ENCODE measurements at places on chromosomes 5 and 9. TPM values are rescaled to one million over a fixed set of nuclear protein-coding genes. Genes with fewer than 3 reads are reported as not detected.

The ADCY2 gene
- not detected for total RNA-seq

The POU5F2 gene
- total RNA-seq, result 1.1 TPM

The CDC25C gene
- 7.5 TPM for total RNA-seq

The SPINK7 gene
- not detected for total RNA-seq

The BAAT gene
- not detected for total RNA-seq

The WDR70 gene
- 33.1 TPM for total RNA-seq

- no peak for DNase-seq
- H3K4me1 ChIP-seq, result no peaks in the 10 kb centered on the region
- H3K4me3 ChIP-seq, result no peak overlapping the region
- no peak overlapping the region for H3K27ac ChIP-seq
- no peaks in the 10 kb centered on the region for H3K27me3 ChIP-seq
- no peaks in the 10 kb centered on the region for H3K36me3 ChIP-seq
These were observed 341.7 kb downstream of the KIAA0825 start for GRCh38 chr5:94276751-94277150.

GRCh38 chr5:32836176-32836575 is 125.1 kb downstream of the NPR3 start:
- no peaks in the 10 kb centered on the region for H3K36me3 ChIP-seq
- H3K4me1 ChIP-seq, result peaks cover 13% of the 10 kb centered on the region
- peak; percentile 57 for DNase-seq
- no peak overlapping the region for H3K4me3 ChIP-seq
- no peak overlapping the region for H3K27ac ChIP-seq

DNA sequence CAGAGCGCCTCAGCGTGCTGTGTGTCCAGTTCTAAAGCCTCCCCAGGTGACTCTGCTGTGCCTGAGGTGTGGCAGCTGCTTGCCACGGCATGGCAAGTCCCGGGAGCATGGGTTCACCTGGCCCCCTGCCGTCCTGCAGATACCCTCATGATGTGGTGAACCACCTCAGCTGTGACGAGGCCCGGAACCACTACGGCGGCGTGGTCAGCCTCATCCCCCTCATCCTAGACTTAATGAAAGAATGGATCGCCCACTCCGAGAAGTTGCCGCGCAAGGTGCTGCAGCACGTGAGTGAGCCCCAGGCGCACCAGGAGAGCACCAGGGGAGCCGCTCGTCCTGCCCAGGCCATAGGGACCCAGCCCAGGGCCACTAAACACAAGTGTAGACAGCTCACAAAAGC is 9.5 kb downstream of the SPACA9 start:
- H3K4me3 ChIP-seq, result no peak overlapping the region
- no peak overlapping the region for H3K27ac ChIP-seq
- no peaks in the 10 kb centered on the region for H3K27me3 ChIP-seq
- no peak for DNase-seq

- no peaks in the 10 kb centered on the region for H3K27me3 ChIP-seq
- H3K4me3 ChIP-seq, result peak overlapping the region; percentile 93
- peaks cover 5% of the 10 kb centered on the region for H3K36me3 ChIP-seq
- DNase-seq, result no peak
- peak overlapping the region; percentile 15 for H3K27ac ChIP-seq
These were observed 1.4 kb downstream of the ITGA2 start for GRCh38 chr5:52990528-52990925.

GRCh38 chr5:16600946-16601345 is 15.9 kb downstream of the RETREG1 start:
- peaks cover 41% of the 10 kb centered on the region for H3K27me3 ChIP-seq
- no peak overlapping the region for H3K4me3 ChIP-seq
- no peak overlapping the region for H3K27ac ChIP-seq
- H3K36me3 ChIP-seq, result no peaks in the 10 kb centered on the region
- DNase-seq, result no peak
- no peaks in the 10 kb centered on the region for H3K4me1 ChIP-seq

GRCh38 chr5:108625654-108626053 is 122.0 kb upstream of the FER start:
- H3K4me1 ChIP-seq, result peaks cover 4% of the 10 kb centered on the region
- DNase-seq, result no peak
- H3K27ac ChIP-seq, result no peak overlapping the region
- no peaks in the 10 kb centered on the region for H3K27me3 ChIP-seq
- H3K36me3 ChIP-seq, result no peaks in the 10 kb centered on the region
- no peak overlapping the region for H3K4me3 ChIP-seq

GRCh38 chr9:401223-401622 is 186.6 kb downstream of the DOCK8 start:
- H3K4me3 ChIP-seq, result no peak overlapping the region
- H3K27me3 ChIP-seq, result no peaks in the 10 kb centered on the region
- no peak for DNase-seq
- H3K36me3 ChIP-seq, result no peaks in the 10 kb centered on the region

DNA sequence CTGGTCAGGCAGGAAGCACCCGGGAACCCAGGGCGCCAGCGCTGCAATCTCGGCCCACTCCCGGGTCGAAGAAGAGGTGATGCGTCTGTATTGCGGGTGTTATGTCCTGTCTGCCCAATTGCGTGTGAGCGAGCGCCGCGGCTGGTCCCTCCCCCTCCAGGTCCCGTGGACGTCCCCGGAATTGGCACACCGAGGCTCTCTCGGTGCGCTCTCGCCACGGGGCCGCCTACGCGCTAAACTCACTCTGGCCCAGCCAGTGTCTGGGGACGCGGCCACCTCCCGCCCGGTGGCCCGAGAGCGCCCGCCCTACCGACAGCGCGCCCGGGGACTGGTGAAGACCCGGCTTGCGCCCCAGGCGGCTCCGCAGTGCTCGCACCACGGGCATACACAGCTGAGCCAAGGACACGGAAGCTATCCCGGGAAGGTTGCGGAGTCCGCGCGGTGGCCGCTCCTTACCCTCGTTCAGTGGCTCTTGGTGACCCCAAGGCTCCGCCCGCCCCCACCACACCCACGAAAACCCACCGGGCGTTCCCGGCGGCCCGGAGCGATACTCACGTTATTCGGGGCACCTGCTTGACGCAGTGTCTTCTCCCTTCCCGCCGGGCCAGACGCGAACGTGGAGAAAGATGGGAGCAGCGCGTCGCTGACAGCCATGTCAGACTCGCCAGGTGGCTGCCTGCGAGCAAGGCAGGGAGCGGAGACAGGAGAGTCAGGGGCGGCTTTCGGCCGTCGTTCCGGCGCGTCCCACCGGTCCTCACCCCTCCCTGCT is 1.0 kb downstream of the KLF4 start:
- H3K4me1 ChIP-seq, result peaks cover 2% of the 10 kb centered on the region
- DNase-seq, result peak; percentile 49
- H3K27ac ChIP-seq, result peak overlapping the region; percentile 31

- H3K36me3 ChIP-seq, result no peaks in the 10 kb centered on the region
- no peak overlapping the region for H3K27ac ChIP-seq
- no peak for DNase-seq
- no peak overlapping the region for H3K4me3 ChIP-seq
- H3K27me3 ChIP-seq, result no peaks in the 10 kb centered on the region
- H3K4me1 ChIP-seq, result no peaks in the 10 kb centered on the region
These were observed 84.7 kb upstream of the IRX2 start for GRCh38 chr5:2836133-2836532.

DNA sequence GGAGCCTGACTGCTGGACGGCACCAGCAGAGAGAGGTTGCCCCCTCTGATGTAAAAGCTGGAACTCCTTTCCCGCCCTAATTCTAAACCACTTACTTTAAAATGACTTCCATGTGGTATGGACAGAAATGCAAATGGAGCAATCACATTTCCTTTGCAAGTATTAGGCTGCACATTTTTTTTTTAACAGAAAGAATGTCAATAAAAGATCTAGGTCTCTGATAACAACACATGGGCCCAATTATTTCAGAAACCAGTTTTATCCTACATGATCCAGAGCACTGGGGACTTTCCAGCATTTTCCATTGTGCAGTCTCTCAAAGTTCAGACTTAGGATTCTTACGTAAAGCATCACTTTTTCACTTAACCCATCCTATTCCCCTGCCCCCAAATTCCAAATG is 203.7 kb downstream of the NXNL2 start:
- H3K36me3 ChIP-seq, result no peaks in the 10 kb centered on the region
- no peak overlapping the region for H3K27ac ChIP-seq
- DNase-seq, result peak; percentile 71
- no peak overlapping the region for H3K4me3 ChIP-seq

- H3K4me1 ChIP-seq, result no peaks in the 10 kb centered on the region
- no peak overlapping the region for H3K4me3 ChIP-seq
- DNase-seq, result no peak
- no peak overlapping the region for H3K27ac ChIP-seq
- H3K36me3 ChIP-seq, result no peaks in the 10 kb centered on the region
These were observed 137.1 kb downstream of the CAAP1 start for GRCh38 chr9:26755476-26755875.

DNA sequence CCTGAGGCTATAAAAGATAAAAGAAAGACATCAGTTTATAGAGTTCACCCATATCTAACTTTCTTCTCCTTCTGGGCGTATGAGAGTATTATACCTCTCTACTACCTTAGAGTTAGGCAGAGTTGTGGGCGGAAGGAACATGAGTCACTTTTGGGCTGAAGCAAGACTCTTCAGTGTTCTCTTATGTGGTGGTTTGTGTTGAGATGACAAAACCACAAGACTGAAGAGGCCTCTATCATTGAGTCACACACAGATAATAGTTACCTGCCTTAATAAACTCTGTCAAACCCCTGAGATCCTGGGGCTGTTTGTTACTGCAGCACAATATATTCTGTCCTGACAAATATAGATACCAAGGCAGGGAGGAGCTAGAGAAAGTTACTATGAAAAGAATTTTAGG is 184.2 kb downstream of the EFNA5 start:
- DNase-seq, result peak; percentile 59
- H3K27me3 ChIP-seq, result no peaks in the 10 kb centered on the region
- no peaks in the 10 kb centered on the region for H3K36me3 ChIP-seq
- H3K4me3 ChIP-seq, result no peak overlapping the region
- peaks cover 3% of the 10 kb centered on the region for H3K4me1 ChIP-seq

Measured in IMR-90 (cell line).